D721Med (cell line): ENCODE measurements at places on chromosomes 16 and 17.
A peak's percentile ranks its signal among the peaks of the same experiment; 100 is the strongest.

GRCh38 chr17:66612993-66613392, 221.9 kb upstream of the CACNG5 start:
- DNase-seq: no peak

DNA sequence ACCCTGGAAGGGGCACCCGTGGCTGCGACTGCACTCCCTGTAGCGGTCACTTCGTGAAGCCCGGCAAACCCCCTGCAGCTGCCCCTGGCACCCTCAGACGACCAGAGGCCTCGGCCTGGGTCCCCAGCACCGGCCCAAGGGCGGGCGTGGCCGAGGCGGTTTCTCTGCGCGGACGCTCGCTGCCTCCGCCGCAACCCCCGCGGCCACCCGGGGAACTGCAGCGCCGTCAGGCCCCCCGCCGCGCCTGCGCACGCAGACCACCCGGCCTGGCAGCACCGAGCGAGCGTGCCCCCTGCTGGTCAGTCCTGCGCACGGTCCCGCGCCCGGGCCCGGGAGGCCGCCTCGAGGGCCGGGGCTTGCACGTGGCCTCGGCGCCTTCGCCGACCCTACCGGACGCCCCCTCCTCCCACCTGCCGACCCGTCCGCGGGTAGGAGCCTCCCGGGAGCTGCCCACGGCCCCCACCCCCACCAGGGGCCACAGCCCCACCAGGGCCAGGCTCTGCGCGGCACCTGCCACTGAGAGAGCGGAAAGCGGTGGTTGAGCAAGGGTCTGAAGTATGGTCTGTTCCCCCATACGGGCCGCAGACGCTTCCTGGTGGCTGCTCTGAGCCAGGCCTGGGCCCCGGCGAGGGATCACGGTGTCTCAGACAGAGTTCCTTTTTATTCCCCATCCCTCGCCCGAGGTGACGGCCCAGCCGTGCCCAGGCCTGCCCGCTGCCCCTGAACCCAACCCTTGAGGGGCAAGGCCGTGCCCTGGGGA, 11.5 kb upstream of the HS3ST6 start:
- peak; percentile 83 for DNase-seq

- DNase-seq: no peak
These were observed 102.4 kb downstream of the ENGASE start for GRCh38 chr17:79176792-79177601.

- DNase-seq: no peak
These were observed 14.4 kb downstream of the GUCY2D start for GRCh38 chr17:8016632-8017424.

GRCh38 chr17:57674894-57675293, 70.2 kb downstream of the CCDC182 start:
- no peak for DNase-seq

- no peak for DNase-seq
These were observed 352.1 kb upstream of the ZFHX3 start for GRCh38 chr16:73399997-73400396.

DNA sequence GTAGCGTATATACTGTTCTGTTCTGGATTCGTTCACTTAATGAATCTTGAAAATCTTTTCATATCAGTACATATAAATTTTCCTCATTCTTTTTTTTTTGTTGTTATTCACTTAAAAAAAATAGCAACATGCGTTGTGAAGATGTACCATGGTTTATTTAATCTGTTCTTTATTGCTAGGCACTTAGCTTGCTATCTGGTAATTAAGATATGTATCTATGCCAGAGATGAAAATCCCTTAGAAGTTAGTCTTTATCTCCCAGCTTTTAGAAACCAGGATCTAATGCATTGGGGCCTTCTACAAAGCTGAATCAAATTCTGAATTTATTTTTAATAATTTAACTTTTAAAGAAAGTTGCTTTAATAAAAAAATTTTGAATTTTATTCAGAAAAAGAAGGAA, 13.0 kb upstream of the DNAJA2 start:
- no peak for DNase-seq

- no peak for DNase-seq
These were observed 30.4 kb upstream of the PITPNA start for GRCh38 chr17:1592751-1593629.

DNA sequence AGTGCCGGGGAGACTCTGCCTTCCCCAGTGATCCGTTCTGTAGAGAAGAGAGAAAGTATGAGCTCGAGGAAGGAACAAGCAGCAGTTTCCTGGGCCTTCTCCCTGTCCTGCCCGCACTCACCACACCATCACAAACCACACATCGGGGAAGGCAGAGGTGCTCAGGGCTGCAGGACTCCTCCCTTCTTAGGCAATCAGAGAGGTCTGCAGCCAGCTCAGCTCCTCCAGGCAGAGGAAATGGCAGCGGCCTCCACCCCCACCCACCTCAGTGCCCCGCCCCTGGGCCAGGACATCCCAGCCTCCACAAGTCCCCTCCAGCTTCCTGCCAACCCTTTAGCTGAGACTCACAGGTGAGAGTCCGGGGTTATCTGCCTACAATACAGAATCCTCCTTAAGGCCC, 2.0 kb downstream of the ZNF319 start:
- no peak for DNase-seq

- no peak for DNase-seq
These were observed 245.9 kb upstream of the ELAC2 start for GRCh38 chr17:13263746-13264145.

DNA sequence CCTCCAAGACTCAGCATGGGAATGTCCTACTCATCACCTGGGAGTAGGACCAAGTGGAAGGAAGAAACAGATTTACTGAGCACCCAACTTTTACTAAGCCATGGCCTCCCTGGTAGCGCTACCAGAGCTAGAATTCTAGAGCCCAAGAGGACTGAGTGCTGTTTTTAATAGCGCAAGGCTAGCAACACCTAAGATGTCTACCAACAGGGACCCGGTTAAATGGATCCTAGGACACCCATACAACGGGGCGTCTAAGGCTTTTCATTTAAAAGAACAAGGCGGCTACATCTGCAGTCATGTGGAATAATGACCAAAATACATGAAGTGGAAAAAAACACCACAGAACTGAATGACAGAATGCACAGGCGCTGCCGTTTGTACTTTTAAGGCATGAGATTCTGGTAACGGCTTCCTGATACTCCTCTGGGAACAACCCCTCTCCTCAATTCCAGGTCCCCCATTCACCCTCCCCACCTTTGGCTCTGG, 5.1 kb downstream of the GGA2 start:
- no peak for DNase-seq

GRCh38 chr16:87809150-87809902, 43.5 kb upstream of the KLHDC4 start:
- no peak for DNase-seq

- DNase-seq: no peak
These were observed 31.3 kb downstream of the SPOP start for GRCh38 chr17:49646391-49647255.

- no peak for DNase-seq
These were observed 3.3 kb downstream of the ERBB2 start for GRCh38 chr17:39702901-39703893.

DNA sequence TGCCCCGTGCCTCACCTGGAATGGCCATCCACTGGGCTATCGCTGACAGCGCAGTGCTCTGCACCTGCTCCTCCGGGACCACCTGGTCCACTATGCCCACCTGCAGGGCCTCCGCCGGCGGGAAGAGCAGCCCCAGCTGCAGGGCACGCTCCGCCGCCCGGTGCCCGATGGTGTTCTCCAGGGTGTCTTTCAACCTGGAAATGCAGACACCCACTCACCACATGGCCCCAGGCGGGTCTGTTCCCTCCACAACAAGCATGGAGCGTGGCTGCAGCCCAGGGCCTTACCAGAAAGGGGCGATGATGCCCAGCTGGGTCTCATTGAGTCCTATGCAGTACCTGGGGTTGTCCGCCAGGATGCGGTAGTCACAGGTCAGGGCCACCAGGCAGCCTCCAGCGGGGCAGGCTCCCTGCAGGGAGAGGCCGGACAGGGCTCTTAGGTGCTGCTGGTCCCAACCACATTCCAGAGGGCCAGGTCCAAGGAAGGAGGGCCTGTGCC, 6.8 kb downstream of the DNASE1L2 start:
- no peak for DNase-seq

DNA sequence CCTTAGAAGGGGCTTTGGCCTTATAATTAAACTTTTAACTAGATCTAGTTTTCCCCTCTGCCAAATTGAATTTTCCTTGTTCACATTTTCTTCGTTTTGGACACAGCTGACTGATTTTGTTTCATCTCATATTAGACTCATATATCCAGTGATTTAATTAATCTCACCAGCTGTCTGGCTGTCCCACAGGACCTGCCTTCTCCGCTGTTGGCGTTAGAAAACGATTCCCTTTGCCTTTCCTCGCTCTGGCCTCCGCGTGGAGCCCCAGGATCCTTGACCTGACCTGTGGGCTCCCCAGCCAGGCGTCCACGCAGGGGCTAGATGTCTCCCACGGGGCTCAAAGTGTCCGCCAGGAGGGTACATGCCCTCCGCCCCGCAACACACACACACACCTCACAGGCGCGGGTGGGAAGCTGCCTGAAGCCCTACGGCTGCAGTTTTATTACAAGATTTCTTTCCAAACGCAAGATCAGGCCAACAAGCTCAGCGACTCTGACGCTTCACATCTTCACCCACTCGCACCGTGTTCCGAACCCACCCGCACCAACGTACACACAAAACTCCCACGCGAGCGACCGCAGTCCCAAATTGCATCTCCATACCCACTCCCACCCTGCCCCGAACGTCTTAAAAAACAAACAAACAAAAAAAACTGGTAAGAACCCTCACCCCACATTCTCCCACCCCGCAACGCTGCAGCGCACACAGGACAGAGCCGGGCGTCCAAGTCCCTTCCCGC, 1.1 kb downstream of the RPRML start:
- DNase-seq: no peak

- no peak for DNase-seq
These were observed 28.5 kb downstream of the TNS4 start for GRCh38 chr17:40472733-40473452.

GRCh38 chr16:87080571-87081167, 236.5 kb downstream of the C16orf95 start:
- DNase-seq: no peak

GRCh38 chr17:62899361-62899760, 66.7 kb upstream of the TANC2 start:
- DNase-seq: no peak
